Endodermal cell (in vitro differentiated cells): ENCODE measurements at places on chromosomes 11 and 22.
A peak's percentile ranks its signal among the peaks of the same experiment; 100 is the strongest.

DNA sequence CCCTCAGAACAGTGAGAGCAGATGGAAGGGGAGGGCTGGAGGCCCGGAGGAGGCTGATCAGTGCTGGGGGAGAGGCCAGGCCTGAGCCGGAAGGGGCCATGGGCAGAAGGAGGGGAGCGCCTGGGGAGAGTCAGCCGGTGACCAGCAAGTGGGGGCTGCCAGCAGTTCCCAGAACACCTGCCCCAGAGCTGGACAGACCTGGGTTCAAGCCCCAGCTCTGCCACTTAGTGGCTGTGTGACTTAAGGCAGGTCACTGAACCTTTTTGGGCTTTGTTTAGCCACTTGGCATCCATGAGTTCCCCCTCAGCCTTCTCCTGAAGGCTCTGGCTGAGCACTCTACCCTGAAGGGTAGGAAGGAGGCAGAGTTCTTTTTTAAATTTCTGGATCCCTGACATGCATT lies 17.4 kb downstream of the WNT11 start:
- DNase-seq, result no peak

GRCh38 chr22:42315392-42315756 lies 44.9 kb upstream of the TCF20 start:
- no peak for DNase-seq

DNA sequence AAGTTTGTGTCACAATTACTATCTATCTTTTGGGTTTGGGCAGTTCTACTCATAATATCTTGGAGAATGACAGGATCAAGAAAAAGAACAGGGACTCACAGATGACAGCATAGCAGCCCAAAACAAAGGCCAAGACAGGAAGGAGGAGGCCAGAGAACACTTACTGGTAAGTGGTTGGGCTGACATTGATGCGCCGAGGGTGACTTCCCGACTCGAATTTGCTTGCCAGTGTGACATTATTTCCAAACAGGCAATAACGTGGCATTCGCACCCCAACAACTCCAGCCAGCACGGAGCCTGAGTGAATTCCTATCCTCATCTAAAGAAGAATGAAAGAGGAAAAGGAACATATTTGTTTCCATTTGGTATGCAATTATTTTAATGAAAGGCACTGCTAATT lies 309.9 kb downstream of the GUCY1A2 start:
- peak; percentile 57 for DNase-seq

DNA sequence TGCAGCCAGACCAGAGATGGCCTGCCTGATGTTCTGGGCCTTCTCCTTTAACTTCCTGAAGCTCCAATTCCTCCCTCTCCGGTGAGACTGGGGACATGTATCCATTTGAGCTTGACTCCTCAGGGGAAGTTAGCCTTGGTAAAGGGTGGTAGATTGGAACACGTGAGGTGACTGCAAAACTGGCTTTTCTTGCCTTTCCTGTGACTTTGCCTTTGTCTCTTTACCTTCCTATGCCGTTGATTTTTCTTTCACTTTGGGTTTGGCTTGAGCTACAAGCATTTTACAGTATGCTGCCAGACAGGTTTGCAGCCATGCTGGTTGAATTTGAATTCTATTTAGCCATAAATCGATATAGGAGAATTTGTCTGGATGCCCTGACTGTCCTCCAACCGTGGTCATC lies 16.8 kb upstream of the GLYATL1 start:
- DNase-seq, result no peak
